Muscle of back (tissue), 13 donors: ENCODE measurements at places on chromosomes 2 and 18.

DNA sequence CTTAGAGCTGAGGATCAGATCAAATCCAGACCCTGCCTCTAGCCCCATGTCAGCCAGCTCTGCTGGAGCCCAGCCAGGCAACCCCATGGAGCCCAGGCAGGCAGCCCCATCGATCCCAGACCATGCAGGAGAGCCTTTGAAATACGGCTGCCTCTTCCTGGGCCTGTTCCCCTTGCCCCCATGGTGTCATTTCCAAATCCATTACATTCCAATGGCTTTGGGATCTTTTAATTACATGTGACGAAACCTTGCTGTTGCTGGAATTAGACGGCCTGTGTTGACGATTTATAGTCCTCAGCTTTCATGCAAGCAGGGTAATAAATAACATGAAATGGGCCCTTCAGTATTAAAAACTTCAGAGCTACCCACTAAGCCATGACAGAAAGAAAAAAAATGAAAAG is 75.8 kb upstream of the SLC14A2 start:
- DNase-seq, result no peak

- DNase-seq, result no peak
Observed at GRCh38 chr2:67242456-67242855, 154.7 kb upstream of the ETAA1 start.

DNA sequence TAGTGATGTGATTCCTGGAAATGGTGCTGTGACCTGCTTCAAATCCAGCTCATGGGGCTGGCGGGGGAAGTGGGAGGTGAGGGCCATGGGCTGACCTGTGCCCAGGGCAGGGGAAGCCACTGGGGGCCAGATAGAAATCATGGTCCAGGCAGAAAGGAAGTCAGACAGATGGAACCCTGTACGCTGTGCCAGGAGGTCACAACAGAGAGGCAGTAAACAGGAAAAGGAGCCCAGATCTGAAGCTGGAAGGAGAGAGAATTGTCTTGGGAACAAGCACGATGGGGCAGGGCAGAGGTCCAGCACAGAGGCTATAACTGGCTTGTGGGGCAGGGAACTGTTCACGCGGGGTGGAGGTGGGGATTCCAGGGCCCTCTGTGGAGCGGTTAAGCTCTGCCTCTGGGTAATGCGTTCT is 76.0 kb downstream of the RNF144A start:
- no peak for DNase-seq

GRCh38 chr18:68713796-68714195 is 1.1 kb downstream of the TMX3 start:
- DNase-seq, result no peak

DNA sequence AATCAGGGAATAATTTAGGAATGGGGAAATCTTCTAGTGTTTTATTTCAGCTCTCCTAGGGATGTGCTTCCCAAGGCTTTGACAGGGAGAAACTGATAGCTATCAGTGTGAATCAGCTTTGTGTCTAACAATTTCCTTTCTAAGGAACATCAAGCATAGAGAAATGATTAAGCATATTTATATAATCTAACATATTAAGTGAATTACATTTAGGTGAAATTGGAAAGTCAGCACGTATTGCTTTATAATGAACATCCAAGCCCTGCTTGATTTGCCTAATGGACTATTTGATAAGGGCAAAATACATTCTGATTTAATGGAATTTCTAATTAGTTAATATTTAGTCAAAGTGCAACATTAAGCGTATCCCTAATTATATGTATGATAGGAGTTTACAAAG is 19.5 kb upstream of the TSPYL6 start:
- DNase-seq, result no peak

DNA sequence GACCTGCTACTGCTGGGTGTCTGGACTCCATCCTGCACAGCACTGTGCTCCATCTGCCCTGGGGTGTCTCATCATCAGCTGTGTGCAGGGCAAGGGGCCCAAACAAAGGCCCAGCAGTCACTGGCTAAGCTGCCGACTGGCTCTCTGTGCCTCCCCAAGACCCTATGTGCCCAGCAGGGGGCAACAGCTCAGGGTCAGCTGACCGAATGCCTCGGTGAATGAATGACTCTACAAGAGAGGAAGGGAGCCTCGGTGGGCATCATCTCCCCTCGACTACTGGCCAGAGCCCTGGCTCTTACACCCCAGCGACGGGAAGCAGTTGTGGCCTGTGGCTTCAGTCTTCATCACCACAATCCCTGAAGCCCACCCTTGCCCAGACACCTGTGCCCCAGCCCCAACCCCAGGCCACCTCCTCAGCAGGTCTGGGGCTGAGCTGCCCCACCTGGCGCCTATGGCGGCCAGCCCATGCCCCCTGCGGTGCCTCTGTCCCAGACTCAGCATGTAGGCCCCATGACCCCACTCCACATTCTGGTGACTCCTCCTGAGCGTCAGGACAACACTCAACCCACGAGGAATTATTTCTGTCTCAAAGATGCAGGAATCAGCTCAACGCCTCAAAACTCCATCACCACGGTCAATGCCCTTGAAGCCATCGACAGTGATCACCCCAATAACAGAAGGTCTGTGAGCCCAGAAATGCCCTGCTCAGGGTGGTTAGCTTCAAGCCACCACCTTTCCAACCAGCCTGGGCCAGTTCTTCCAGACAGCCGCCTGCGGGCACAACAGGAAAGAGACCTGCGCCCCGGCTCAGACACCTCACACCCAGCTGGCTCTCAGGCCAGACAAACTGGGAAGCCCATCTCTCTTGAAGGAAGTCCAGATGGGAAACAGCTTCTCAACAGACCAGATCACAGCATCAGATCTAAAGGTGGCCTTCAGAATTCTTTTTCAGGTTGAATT is 1.6 kb upstream of the GPR17 start:
- no peak for DNase-seq

DNA sequence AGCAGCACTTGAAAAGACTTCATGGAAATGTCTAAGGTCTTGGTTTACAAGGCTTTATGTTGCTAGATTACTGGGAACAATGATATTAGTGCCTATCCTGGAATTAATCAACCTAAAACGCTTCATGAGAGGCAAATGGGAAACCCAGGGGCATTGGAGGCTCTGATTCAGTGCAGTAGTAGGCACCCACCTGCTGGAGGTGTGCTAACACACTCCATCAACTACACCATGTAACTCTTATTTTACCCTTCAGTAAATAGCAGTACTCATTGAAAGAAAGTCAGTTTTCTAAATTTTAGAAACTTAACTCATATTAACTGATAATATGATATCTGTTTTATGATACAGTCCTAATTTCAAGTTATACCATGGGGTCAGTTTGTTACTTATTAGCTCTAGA is 17.4 kb upstream of the HNRNPA3 start:
- no peak for DNase-seq

DNA sequence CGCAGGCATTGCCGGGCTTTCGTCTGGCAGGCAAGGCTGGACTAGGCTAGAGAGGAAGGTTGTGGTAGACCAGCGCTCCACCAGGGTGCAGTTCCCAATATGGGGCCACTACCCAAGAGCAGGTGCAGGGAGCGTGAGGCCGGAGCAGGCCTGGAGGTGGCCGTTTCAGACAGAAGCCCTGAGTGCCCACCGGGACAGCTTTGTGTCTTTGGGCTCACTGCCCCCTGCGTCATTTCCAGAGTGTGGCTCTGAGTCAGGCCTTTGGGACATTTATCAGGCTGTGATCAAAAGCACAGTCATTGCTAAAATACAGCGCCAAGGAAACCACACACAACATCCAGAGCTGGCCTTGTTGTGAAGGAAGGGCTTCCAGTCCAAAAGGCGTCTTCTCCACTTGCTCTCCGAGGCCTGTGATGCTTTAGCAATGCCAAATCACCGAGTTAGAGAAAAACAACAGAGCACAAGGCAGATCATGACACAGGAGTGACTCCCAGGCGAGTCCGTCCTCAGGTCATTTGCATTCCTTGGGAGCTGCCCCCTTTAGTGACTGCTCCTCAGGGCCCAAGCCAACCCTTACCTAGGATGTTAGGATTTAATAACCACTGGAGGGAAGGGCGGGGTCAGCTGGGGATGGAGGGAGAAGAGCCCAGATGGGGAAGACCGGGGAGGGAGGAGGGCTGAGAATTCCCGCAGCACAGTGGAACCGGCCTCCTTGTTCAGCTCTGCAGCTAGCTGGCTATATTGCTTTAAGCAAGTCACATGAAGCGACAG is 42.3 kb downstream of the RFX8 start:
- peak; percentile 48 for DNase-seq

DNA sequence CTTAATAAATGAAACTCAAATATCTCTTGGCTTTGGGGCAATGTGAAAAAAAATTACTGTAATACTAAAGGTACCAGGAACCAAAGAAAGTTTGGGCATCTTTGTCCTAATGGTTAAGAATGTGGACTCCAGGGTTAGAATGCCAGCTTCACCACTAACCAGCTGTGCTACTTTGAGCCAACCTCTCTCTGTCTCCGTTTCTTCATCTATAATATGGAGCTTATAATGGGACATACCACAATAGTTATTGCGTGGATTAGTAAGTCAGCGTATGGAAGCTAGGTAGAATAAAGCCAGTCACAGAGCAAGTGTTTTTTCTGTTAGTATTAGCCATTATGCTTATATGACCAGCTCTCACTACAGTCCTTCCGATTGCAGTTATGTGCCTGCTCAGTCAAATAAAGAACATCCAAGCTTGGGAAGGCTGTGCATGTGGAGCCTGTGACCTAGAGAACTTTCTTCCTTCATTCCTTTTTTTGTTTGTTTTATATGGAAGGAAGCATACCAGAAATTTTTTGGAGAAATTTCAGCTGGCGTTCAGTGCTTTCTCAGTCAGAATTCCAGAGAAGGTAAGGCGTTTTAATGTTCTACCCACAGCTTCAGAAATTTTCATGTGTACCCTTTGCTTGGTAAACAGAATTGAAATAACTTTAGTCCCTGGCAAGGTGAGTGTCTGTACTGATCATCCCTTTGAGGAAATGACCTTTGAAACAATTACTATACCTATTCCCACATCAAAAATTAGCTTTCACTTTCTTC is 114.0 kb upstream of the RND3 start:
- DNase-seq, result no peak

- DNase-seq, result no peak
Observed at GRCh38 chr2:55422876-55423665, 3.4 kb upstream of the CCDC88A start.

DNA sequence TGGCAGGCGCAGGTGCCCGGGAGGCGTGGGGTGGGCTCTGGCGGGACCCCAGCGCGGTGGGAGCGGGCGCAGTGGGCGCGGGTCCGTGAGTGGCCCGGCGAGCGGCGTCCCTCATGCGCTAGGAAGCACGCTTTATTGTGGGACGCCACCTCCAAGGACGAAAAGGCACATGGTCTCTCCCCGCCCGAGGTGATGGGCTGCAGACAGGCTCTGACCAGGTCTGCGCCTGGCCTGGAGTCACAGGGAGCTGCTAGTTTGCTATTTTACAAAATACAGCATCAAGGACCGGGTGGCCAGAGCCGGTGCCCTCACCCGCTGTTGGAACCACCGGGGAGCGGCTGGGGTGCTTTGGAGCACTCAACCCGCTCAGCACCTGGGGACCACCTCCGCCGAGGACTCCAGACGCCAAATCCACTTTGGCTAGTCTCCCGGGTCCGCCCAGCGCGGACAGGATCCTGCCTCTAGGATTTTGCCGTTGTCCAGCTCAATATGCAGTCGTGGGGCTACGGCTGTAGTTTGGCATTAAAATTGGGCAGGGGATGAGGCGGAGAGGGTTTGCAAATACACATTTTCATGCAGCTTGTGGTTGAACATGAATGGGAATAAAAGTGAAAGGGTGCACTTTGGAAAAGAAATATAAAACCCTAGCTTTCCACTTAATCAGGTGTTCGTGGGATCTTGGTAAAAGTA is 65.4 kb downstream of the LRRFIP1 start:
- no peak for DNase-seq

GRCh38 chr2:113183264-113183663 is 9.5 kb downstream of the PSD4 start:
- no peak for DNase-seq

DNA sequence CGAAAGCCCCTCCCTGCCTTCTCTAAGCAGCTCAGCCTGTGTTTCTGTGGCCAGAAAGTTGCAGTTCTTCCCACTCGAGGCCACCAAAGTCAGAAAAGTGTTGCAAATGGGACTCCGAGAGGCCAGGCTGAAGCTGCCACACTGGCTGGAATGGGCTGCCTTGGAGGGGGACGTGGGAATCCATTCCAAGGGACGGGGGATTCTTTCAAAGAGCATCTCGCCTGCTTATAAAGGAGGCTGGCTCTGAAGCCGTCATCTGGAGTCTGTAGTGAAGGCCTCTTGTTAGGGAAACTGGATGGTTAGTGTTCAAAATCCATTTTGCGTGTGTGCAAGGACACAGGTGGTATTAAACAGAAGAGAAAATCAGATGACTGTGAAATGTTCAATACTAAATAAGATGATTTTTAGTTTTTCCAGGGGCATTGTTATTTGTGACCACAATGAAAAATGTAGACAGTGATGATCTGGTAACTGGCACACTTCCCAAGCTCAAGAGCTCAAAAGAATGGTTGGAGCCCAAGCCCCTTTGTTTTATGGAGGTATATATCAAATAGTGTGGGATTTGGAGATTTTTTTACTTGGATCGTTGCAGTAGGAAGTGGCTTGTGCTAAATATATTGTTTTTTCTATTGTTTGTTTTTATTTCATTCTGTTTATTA is 782 bp downstream of the FAM228B start:
- no peak for DNase-seq

DNA sequence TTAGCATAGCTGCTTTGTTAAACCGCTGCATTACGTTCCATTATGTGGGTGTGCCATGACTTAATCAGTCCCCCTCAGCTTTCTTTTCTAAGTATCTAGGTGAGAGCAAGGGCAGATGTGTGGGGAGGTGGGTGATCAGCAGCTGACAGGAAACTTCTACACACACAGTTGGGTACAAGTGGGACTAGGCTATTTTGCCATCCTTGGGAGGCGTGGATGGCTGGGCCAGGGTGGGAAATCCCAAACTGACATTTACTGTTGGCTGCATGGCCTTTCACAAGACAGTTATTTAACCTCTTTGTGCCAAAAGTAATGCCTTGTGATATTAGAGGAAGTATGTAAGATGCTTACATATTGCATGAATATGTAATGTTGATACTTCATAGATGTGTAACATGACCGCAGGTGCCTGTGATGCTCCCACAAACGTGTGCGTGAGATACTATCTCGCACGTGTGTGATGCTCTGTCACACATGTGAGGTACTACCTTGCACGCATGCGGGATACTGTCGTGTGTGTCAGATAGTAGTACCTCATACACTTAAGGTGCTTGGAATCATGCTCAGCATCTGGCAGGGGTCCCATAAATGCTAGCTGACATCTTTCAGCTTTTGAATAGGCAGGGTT is 314.5 kb downstream of the PRKCE start:
- no peak for DNase-seq

DNA sequence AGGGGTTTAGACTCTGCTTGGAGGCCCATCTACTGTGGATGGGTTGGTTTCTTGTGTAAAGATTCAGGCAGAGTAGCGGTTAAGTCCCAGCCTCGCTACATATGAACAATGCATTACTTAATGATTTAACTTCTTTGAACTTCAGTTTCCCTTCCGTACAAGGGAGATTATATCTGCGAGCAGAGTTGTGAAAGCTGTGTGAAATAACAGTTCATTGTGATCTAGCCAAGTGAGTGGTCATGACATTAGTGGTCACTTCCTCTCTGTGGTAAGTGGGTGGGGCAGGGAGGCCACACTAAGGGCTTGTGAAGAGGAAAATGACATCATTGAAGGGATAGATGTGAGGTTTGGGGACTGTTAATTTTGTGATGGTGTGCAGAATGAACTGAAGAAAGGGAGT is 14.1 kb upstream of the MEX3C start:
- DNase-seq, result peak; percentile 12
